ENCODE measurements at places on chromosomes 6 and 20.
A peak's percentile ranks its signal among the peaks of the same experiment; 100 is the strongest.

GRCh38 chr6:125213939-125214338, 60.4 kb downstream of the TPD52L1 start:
- no peak for DNase-seq

- no peak for DNase-seq
These were observed 93.7 kb downstream of the DST start for GRCh38 chr6:56549014-56549413.

DNA sequence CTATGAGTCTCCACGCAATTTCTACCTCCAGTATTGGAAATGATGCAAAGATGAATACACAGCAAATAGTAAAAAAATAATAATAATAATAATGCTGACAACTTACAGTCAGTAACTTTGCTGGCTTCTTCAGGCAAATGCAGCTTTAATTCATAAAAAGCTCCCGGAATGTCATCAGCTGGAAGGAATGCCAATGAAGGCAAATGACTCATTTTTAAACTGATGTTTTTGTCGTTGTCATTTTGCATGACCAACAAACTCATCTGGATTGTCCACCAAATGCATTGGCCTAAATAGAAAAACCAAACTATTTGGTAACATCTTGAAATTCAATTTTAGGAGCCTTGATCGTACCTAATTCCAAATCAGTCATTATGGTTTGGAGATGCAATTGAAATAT, 217.1 kb downstream of the ALDH8A1 start:
- DNase-seq = no peak

DNA sequence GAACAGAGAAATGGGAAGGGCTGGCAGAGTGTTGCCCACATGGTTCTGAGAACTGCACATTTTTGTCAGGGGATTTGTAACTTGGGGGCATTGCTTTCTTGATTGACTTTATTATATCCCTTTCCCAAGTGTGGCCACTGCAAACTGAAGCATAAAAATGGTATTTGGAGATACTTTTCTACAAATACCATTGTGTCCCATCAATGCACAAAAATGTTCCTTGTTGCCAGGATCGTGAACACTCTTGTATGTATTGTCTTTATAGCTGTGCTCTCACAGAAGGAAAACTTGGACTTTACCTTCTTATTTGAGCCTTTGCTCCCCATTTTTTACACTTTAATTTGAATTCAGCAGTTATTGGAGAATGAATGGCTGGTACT, 57.1 kb upstream of the C20orf144 start:
- DNase-seq = no peak

GRCh38 chr20:41111578-41111951, 25.8 kb upstream of the PLCG1 start:
- DNase-seq = no peak

- DNase-seq = no peak
These were observed 94.2 kb upstream of the TAB2 start for GRCh38 chr6:149223120-149223903.

DNA sequence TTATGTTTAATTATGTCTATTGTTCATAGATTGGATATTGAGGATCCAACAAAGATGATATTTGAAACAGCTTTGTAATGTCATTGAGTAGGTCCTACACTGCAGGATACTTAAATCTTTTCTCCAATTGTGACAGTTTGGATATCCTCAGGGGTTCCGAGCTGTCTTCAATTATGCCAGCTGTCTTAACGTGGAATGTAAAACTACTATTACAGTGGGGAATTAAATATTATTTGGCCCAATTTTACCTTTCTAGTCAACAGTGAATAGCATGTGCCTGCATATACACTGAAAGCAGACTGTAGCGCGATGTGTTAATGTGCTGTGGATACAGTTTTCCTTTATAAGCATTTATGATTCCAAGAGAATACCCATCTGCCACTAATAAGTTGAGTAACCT, 156.9 kb downstream of the GRIK2 start:
- DNase-seq = no peak

DNA sequence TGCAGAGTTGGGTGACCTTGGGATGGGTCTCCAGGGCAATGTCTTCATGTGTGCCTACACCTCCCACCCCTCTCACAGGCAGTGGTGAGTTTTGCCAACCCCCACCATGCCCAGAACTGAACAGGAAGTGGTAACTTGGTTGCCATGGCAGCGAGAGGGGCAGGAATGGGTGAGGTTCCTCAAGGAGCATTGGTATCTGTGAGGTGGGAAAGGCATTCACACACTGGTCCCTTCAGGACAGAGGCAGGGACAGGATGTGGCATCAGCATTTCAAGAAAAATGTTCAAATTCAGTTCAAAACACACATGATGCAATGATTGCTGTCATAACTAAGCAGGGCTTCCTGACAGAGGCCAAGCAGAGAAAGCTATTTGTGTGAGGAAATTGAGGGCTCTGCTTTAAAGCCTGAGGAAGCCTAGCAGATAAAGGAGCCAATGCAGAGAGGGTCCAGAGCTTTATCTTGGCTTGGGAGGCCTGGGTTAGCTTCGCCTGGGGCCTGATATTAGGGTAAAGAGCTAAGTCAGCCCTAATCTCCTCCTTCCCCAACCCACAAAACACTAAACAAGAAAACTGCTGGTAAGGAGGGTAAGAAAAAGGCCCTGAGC, 551 bp downstream of the TREML2 start:
- DNase-seq = no peak

GRCh38 chr20:35617397-35618262, 2.0 kb downstream of the SPAG4 start:
- DNase-seq = no peak

GRCh38 chr20:62025832-62026563, 39.7 kb downstream of the TAF4 start:
- no peak for DNase-seq

DNA sequence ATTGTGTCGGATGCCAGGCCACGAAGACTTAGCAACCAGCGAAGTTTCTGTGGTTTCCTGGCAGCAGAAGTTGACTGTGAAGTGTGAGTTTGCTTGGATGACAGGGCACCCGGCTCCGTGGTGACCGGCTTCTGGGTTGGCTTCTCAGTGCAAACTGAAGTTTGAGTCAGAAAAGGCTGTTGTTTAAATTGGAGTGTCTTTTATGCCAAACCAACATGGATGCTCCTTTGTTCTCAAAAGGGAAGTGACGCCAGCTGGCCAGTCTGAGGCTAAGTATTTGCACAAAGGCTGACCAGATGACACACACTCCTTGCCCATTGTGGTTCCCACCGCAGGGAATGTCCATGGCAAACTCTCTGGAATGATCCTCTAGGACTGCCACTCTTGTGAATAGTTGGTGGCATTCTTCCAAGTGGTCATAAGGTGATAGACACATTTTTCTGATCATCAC, 164.8 kb upstream of the QKI start:
- no peak for DNase-seq

- DNase-seq = no peak
These were observed 32.4 kb upstream of the SMOC2 start for GRCh38 chr6:168408504-168409136.

DNA sequence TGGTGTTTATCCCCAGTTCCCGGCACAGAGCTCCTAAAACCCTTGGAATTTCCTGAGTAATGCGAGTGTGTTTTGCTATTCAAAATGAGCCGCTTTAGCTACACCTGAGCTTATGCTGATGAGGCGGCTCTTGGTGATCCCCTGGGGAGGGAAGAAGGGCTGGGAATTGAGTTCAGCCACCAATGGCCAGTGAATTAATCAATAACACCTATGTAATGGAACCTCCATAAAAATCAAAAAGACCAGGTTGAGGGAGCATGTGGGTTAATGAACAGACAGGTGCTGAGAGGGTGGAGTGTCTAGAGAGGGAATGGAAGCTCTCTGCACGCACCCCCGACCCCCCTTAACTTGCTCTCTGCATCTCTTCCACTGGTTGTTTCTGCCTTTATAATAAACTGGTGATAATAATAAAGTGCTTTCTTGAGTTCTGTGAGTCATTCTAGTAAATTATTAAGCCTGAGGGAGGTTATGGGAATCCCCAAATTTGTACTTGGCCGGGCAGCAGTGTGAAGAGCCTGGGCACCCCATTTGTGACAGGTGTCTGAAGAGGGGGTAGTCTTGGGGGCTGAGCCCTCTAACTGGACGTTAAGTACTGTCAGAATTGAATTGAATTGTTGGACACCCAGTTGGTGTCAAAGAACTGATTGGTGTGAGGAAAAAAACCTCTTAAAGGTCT, 24.6 kb upstream of the SERPINB1 start:
- DNase-seq = no peak

DNA sequence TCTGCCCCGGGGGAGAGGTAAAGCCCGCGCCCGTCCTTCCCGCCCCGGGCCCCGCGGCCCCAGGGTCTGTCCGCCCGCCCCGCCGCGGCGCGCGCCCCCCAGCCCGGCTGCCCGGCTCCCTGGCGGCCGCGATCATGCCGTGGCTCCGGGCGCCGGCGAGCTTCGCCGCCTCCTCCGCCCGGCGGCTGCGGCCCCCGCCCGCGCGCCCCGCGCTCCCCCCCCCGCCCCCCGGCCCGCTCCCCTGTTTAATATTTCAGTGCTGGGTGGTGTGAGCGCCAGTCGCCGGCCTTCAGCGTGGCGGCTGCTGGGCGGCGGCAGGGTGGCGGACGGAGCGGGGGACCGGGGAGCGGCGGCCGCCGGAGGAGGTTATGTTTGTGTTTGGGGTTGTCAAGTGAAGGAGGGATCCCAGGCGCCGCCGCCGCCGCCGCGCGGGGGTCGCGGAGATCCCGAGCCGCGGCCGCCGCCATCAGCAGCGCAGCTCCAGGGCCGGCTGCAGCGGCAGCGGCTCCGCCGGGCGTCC, at the start of gene HIVEP1:
HIVEP1 (plus strand) TSS at position 275 of the 520 bp plus-strand sequence. CDS start 3,317 bp downstream, outside the sequence.
- DNase-seq = peak; percentile 41

DNA sequence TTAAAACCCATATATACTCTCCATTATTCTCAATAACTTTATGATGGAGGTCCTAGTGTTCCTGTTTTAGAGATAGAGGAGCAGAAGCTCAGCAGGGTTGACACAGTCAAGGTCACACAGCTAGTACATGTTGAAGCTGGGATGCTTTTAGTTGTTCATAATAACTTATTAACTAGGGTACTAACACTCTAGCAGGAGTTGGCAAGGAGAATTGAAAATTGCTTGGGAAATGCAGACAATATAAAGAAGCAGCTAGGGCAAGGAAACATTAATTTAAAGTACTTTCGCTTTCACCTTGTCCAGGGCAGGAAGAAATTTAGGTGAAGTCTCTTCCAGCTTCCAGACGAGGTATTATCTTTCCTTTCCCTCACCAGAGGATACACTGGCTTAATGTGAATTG, 133.7 kb downstream of the RCAN2 start:
- DNase-seq = no peak

- no peak for DNase-seq
These were observed 763.2 kb upstream of the FLRT3 start for GRCh38 chr20:15100506-15101160.

DNA sequence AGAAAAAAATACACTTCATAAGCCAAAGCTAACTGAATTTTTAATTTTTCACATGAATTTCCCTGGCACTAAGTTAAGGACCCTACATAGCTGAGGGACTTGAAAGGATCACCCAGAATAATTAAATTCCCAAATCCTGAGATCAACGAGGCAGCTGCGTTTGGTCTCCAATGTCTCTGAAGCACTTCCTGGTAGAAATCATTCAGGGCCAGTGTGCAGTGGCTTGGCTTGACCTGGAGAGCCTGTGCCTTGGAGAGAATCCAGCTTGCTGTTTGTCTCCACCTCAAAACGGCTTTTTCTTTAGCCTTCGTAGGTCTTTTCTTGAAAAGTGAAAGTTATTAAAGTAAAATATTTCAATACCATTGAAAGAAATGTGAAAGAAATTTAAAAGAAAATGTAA, 92.4 kb downstream of the SMOC2 start:
- no peak for DNase-seq

- DNase-seq = no peak
These were observed 671 bp downstream of the BPHL start for GRCh38 chr6:3119040-3119723.

DNA sequence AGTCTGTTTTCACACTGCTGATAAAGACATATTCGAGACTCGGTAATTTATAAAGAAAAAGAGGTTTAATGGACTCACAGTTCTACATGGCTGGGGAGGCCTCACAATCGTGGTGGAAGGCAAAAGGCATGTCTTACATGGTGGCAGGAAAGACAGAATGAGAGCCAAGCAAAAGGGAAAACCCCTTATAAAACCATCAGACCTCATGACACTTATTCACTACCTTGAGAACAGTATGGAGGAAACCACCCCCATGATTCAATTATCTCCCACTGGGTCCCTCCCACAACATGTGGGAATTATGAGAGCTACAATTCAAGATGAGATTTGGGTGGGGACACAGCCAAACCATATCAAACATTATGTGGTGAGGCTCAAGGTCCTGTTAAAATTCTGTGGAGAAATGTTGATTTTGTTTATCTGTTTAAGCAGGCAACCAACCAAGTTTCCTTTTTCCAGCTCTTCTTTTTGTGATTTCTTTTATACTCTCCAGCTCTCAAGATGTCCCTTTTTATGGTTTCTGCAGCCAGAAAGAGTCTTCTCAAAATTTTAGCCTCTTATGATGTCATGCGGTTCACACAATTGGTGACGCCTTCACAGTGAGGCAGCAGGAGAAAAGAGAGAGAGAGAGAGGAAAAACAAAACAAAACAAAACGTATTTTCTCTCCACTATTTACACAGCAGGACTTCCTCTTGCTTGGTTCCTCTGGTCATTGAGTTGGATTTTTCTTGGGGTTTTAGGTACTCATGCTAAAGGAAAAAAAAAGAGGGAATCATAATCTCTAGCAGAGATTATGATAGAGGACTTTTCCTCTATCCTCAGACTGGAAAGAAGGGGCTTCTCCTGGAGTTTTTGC, 18.0 kb downstream of the AIG1 start:
- DNase-seq = no peak

GRCh38 chr20:37852666-37853065, 50.3 kb upstream of the VSTM2L start:
- DNase-seq = no peak

- DNase-seq = no peak
These were observed 3.6 kb downstream of the TOP1 start for GRCh38 chr20:41032271-41032670.

DNA sequence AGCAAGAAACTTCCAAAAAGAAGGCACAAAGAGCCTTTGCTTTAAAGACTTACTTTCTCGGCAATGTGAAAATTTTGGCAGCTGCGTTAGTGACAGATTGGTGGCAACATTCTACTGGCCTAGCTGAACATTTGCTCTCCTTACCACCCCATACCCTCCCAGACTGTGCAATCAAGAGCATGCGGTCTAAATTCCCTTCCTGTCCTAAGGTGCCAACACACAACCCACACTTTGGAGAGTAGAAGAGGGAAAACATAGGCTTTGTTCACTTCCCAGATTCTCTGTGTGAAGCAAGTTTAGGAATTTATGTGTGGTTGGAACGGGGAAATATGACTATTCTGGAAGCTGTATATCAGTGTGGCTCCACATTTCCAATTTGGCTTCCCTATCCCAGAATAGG, 29.8 kb upstream of the NEDD9 start:
- DNase-seq = no peak

- no peak for DNase-seq
These were observed 840.8 kb downstream of the TBC1D32 start for GRCh38 chr6:120493505-120493904.

- no peak for DNase-seq
These were observed 68.3 kb upstream of the FRMD1 start for GRCh38 chr6:168147205-168147738.

All from caudate nucleus (tissue), 63 donors.